ENCODE measurements at places on chromosomes 12 and 14.

DNA sequence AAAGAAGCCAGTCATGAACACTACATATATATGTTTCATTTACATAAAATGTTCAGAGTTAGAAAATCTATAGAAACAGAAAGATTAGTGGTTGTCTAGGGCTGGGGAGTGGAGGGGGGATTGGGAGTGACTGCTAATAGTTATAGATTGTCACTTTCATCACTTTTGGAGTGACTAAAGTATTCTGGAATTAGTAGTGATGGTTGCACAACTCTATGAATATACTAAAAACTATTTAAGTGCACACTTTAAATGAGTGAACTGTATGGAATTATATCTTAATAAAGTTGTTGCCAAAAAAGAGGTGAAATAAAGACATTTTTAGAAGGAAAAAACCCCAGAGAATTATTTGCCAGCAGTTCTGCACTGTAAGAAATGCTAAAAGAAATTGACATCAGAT, 9.5 kb downstream of the CATSPERB start:
- no peak for DNase-seq

GRCh38 chr14:91241863-91242262, 2.6 kb downstream of the GPR68 start:
- DNase-seq, result no peak

DNA sequence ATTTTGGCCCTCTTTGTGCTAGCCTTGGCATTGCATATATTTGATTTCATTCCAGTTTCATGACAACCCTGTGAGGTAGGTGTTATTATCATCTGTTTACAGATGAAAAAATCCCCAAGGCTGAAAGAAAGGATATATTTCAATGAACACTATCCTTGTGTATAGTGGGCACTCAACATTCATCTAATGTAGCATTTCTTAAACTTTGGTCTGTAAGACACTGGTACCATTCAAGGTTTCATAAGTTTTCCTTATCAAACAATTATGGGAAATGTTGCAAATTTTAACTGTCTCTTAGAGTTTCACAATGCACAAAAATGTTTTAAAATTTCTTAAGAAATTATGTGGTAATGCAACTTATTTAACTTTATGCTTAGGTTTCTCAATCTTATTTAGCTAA, 44.3 kb downstream of the ATP23 start:
- no peak for DNase-seq

GRCh38 chr12:92324849-92325500, 179.3 kb upstream of the BTG1 start:
- no peak for DNase-seq

GRCh38 chr12:98514982-98515286, 456 bp upstream of the TMPO start:
- no peak for DNase-seq

DNA sequence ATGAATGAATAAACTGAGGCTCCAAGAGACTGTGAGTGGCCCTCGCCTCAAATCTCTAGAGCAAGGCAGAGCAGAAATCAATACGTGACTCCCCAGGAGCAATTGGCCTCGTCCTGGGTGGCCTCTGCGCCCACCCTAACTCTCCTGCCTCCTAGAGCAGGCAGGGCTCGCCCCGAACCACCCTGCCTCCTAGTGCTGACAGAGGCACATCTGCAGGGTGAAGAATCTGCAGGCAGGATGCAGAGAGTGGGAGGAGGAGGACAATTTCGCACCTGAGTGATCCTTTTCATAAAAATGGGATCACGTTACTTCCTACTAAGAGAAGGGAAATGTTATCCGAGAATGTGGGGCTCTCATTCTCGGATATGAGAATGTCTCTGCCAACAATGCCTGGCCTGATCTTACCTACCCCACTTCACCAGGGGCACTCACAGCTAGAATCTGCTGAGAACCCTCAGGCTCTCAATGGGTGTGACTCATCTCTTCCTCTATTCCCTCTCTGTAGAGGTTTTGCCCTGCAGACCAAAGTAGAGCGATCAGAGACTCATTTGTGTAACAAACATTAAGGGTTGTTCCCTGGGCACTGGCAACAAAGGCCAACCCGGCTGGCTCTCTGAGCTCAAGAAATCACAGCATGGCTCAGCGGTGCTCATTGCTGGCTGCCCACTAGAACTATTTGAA, 61.7 kb upstream of the BCL2L14 start:
- no peak for DNase-seq

GRCh38 chr12:104181313-104181712, 34.3 kb upstream of the TXNRD1 start:
- no peak for DNase-seq

- no peak for DNase-seq
Observed at GRCh38 chr12:94714378-94715114, 64.2 kb upstream of the TMCC3 start.
